HS-27A (cell line): ENCODE measurements at places on chromosomes 5 and 9.

DNA sequence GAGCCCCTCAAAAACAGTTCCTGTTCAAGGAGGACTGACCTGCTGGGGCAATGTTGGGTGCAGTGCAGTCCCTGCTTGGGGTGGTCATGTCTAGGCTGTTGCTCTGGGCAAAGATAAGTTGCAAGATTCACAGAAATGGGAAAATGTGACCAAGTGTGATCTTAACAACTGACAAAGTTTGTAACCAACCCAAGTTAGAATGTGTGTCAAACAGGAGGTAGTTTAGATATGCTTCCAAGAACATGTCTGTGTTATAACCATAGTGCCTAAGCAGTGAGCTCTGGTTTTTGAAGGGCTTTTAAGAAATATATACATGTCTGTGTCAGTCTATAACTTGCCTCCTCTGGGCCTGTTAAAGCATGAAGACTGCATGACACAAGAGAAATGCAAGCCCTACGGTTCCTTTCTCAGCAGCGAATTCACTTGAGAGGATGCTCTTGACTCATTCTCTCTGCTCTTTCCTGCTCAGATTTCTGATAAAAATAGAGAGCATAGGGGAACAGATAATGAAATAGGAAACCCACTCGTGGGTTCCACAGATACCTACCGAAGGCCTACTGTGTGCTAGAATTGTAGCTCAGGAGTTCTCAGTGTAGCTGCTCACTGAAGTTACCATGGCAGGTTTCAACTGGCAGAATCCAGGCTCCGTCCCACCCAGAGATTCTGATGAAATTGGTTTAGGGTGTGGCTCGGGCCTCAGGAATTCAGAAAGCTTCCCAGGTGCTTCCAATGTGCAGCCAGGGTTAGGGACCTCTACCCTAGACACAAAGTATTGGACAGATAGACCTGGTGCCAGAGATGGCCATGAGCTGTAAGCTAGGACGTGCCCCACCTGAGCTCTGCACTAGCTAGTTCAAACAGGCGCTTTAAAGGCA lies 52.4 kb downstream of the ARHGEF37 start:
- no peak for DNase-seq

DNA sequence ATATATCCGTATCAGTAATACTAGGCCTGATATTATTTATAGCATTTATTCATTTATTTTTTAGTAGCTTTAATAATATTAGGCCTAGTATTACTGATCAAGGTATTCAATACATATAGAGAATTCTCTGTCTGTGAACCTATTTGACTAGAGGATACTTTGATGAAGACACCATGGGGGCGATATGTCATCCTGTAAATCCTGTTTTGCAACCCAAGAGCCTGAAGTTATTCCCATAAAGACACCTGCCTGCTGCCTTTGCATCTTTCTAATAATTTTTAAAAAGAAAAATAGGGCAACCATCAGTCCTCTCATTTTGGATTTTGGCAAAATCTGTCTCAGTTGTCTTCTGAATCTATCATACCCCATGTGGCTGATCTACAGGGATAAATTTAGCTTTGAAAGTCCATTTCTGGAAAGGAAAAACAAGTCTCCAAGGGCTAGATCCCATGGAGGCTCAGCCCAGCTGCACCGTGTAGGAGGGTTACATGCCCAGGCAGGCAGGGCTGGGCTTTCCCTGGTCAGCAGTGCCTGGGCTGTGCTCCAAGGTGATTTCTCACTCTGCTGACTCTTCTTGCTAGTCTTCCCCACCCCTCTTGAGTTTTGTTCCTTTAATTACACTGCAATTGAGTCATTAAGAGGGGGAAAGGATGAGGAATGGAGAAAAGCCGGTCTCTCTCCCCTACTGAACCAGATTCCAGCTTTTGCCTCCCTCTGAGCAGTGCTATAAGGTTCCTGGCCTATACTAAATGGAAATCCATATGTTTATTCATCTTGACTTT lies 169.0 kb downstream of the TRIM32 start:
- DNase-seq, result no peak

GRCh38 chr5:9924614-9925013 lies 294.5 kb upstream of the TAS2R1 start:
- peak; percentile 81 for DNase-seq

GRCh38 chr9:12695474-12695873 lies 2.3 kb downstream of the TYRP1 start:
- DNase-seq, result no peak

DNA sequence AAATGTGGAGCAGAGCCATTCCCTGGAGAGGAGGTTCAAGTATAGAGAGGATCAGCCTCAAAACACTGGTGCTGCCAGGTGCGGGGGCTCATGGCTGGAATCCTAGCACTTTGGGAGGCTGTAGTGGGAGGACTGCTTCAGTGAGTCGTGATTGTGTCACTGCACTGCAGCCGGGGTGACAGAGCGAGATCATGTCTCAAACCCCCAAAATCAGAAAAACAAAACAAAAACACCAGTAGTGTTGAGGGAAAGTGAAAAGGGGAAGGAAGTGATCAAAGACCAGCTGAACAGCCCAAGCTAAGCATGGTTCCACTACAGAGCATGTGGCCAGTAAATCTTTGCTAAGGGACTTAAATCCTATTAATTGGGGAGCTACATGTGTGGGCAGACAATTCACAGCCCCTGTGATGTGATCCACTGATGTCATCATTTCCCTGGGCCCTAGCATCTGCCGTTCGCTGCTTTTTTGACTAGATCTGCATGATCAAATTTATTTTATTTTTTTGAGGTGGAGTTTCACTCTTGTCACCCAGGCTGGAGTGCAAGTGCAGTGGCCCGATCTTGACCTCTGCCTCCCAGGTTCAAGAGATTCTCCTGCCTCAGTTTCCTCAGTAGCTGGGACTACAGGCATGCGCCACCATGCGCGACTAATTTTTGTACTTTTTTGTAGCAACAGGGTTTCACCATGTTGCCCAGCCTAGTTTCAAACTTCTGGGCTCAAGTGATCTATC lies 2.7 kb upstream of the PCBD2 start:
- no peak for DNase-seq

- peak; percentile 92 for DNase-seq
These were observed 61.4 kb downstream of the UGCG start for GRCh38 chr9:111957856-111958631.

DNA sequence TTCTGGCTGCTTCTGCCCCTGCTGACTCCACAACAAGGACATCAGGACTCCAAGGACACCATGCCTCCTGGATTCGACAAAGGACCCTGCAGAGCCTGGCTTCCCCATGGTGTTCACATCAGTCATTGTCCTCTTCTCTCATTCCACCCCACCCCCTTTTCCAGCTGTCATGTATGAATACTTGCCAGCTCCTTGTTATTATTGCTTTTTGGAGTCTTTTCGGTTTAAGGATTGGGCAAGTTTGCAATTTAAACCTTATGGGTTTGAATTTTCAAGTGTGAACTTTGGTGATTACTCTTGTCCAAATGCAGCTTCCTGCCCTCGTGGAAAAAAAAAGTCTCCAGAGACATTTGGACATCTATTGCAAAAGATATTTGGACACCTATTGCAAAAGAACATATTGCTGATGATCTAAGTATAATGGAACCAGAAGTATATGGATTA lies 14.2 kb upstream of the LVRN start:
- DNase-seq, result no peak

GRCh38 chr9:96163712-96164111 lies 138.3 kb downstream of the HSD17B3 start:
- DNase-seq, result no peak

GRCh38 chr5:52725065-52725746 lies 62.5 kb upstream of the ITGA1 start:
- no peak for DNase-seq

- no peak for DNase-seq
These were observed 10.7 kb downstream of the HNRNPH1 start for GRCh38 chr5:179612577-179613459.

- no peak for DNase-seq
These were observed 564 bp downstream of the SLC25A25 start for GRCh38 chr9:128068386-128069205.

DNA sequence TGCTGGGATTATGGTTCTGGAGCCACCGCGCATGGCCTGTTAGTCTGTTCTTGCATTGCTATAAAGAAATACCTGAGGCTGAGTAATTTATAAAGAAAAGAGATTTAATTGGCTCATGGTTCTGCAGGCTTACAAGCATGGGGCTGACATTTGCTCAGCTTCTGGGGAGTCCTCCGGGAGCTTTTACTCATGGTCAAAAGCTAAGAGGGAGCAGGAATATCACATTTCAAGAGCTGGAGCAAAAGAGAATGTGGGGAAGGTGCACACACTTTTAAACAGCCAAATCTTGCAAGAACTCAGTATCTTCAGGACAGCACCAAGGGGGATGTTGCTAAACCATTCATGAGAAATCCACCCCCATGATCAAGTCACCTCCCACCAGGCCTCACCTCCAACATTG lies 12.1 kb downstream of the JAK2 start:
- DNase-seq, result no peak

- DNase-seq, result no peak
These were observed 481.3 kb downstream of the CCDC171 start for GRCh38 chr9:16033921-16034691.

DNA sequence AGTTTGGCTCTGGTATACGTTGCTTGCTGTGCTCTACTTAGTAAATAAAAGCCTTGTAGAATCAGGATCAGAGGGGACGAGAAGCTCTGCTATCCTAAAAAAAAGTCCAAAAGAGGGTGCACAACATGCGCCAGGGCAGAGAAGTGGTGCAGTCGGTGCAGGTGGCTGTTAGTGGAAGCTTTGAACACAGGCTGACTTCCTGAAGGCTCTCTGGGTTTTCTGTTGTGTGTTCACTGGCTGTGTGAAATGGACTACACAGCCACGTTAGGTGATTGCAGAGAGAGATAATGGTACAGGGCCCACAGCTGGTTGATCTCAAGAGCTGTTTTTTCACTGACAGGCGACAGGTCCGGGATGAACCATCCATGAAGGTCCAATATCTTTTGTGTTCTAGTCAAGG lies 167.4 kb downstream of the TMEM167A start:
- DNase-seq, result no peak

DNA sequence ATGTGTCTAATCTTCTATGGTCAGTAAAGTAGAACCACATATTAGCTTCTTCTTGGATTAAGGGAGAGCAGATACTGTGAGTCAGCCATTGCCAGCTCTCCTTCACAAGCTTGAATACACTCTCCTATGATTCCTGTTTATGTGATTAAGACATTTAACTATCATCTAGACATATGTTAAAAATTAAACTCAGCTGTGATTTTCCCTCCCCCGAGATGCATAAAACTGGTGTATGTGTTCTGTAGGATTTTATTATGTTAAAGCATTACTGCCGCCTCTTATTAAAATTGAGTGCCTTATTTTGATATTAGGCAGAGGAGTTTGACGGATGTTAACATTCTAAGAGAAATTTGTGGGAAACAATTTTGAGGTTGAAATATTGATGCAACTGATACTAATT lies 114.6 kb downstream of the ACTBL2 start:
- DNase-seq, result no peak

GRCh38 chr9:5976674-5977397 lies 38.6 kb downstream of the RANBP6 start:
- DNase-seq, result no peak

DNA sequence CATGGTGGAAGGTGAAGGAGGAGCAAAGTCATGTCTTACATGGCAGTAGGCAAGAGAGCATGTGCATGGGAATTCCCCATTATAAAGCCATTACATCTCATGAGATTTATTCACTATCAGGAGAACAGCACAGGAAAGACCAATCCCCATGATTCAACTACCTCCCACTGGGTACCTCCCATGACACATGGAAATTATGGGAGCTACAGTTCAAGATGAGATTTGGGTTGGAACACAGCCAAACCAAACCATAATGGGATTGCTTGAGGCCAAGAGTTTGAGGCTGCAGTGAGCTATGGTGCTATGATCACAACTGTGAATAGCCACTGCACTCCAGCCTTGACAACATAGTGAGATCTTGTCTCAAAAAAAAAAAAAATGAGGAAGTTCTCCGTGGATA lies 581.8 kb downstream of the TAF11L14 start:
- DNase-seq, result no peak

DNA sequence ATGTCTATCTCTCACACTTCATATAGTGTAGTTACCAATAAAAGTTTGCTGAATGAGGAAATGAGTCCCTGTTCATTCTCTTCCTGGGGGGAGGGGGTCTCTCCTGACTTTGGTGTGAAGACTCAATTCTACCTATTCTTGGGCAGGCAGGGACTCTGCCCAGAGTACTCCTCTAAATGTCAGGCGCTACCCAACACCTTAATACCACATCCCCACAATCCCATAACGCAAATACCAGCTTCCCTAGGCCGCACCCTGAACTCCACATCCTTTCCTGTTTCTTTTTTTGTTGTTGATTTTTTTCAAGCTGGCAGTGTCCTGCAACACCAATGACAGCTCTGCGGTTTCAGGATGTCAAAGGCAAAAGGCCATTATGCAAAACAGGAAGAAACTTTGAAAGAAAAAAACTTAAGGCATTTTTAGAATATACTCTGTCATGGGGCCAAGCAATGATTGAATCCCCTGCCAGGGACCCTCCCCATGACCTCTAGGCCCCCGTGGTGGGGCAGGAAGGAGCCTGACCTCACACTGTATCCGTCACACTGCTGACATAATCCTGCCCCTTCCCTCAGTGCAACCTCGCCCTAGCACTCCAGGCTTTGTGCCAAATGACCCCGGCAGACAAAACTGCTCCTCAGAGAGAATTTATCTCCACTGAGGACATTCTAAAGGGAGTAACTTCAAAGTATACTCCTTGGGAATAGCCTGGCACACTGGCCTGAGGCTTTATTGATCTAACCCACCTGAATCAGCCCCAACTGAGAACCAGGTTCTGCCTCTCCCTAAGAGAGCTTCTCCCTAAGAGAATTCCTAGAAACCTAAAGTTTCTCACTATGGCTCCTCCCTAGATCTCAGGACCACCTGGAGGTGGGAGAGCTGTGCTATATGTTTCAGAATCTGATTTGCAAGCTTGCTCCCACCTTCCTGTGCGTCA lies 8.0 kb downstream of the B4GALT1 start:
- DNase-seq, result no peak

GRCh38 chr5:41368158-41368557 lies 142.2 kb downstream of the PLCXD3 start:
- DNase-seq, result no peak

- DNase-seq, result no peak
These were observed 1.0 kb upstream of the F2R start for GRCh38 chr5:76714751-76715485.
